ENCODE measurements at places on chromosomes 3 and 15.
A peak's percentile ranks its signal among the peaks of the same experiment; 100 is the strongest.

DNA sequence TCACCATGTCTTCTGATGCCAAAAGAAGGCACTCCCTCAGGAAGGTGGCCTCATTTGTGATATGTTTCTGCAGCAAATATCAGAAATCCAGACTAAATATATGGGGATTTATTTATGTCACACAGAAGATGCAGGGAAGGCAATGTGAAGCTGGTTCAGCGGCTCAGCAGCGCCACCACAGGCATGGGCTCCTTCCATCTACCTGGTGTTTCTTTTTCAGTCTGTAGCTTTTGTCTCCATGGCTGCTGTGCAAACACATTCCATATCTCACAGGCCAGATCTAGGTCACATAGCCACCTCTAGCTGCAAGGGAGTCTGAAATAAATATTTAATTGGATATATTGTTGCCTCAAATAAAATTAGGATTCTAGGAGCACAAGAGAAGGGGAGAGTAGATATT is 502.1 kb upstream of the IL12A start:
- DNase-seq, result peak; percentile 19

- peak; percentile 87 for DNase-seq
These were observed 152.3 kb downstream of the IGF1R start for GRCh38 chr15:98800437-98801233.

DNA sequence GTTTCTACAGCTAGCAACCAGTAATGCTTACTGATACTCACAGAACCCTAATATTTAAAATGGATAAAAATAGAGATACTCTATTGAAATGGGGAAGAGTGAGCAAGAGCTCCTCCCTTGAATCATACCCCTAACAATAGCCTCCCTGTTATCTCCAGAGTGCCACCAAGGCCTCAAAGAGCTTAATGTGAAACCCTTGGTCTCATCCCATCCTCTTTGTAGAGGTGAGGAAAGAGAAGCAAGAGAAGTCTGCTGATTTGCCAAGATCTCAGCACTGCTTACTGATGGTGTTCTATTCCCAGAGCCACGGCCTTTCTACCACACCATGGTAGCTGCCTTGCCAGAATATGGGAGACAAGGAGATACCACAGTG is 463.4 kb upstream of the PROK2 start:
- no peak for DNase-seq

GRCh38 chr15:73985101-73985873 is 6.8 kb downstream of the STOML1 start:
- DNase-seq, result peak; percentile 78

GRCh38 chr15:79341396-79341795 is 30.5 kb downstream of the TMED3 start:
- no peak for DNase-seq

DNA sequence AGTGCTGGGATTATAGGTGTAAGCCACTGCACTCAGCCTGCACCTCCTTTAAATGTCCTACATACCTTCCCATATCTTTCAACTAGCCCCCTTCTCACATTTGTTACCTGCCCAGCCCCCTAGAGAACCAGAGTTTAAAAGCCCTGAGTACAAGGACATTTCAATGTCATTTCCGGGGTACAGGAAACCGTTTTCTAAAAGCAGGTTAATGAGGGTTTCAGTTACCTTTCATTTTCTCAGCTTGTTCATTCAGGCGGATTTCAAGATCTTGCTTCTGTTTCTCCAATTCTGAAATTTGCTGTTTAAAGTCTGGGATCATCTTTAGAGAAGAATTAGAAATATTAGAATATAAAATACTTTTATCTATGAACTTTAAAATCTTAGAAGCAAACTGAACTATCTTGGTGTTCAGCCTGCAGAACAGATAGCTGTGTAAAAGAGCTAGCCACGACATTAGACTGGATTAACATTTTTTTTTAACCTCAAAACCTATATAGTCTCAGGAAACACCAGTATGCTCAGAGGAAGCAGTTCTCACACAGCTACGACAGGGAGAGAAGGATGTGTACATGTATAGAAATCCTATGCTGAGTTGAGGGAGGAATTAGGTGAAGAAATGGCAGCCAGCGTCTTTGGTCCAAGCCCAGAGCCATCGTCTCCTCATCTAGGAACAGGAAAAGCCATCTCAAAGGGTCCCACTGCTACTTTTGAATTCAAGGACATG is 29.9 kb upstream of the GNB5 start:
- no peak for DNase-seq

DNA sequence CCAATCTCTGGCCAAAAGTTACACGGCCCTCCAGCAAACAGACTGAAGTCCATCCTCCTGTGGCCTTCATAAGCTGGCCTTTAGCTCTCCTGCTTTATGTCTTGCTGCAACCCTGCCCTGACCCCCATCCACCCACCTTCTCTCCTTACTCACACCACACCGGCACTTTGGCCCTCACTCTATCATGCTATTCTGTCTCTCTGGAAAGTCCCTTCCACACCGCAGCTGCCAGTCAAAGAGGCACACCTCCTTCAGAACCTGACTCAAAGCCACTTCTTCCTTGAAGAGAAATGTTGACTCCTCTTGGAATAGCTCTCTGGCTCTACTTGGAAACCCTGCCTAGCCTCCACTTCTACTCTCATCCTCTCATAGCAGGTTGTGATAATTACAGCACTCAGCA is 4.5 kb downstream of the GPR156 start:
- no peak for DNase-seq

DNA sequence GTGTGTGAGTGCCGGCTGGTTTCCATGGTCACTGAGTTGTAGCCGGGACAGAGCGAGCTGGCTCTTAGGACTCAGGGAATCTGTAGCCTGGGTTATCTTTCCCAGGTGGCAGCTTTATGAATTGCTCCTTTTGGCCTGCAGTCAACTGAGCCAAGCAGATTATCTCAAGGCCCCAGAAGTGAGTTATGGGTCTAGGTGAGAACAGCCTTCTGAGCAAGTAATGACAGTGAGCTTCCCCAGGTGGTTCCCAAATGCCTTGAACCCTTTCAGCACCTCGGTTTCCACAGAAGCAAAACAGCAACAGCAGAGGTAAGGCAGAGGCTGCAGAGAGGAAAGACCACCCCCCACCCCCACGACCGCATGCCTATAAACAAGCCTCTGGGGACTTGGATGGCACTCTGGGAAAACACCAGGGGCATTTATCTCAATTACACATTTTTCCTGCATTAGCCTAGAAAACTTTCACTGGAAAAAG is 56.7 kb upstream of the DGKG start:
- no peak for DNase-seq

DNA sequence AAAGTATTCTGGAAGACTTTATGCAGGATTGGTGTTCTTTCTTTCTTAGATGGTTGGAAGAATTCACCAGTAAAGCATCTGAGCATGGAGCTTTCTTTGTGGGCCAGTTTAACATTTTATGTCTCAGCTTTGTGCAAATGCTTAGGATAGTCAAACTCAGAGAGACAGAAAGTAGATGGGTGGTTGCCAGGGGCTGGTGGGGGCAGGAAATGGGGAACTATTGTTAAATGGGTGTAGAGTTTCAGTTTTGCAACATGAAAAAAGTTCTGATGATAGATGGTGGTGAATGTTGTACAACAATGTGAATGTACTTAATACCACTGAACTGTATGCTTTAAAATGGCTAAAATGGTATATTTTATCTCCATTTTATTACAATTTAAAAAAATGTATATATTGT is 24.8 kb downstream of the SPCS1 start:
- DNase-seq, result no peak

DNA sequence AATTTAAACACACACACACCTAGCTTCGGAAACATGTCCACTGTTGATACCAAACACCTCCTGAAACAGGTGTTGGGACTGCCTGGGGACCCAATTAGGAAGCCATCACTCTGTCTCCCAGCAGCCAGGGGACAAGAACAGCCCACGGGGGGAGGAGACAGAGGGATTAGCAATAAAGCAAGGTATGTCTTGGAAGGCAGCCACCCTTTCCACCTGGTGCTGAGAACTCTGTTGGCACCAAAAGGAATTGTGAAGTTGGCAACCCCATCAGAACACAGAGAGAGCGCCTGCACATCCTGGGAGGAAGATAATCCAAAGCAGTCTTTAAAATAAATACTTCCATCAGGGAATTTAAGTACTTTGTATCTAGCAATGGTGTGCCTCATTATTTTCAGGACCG is 111.0 kb downstream of the ADAMTS17 start:
- no peak for DNase-seq

DNA sequence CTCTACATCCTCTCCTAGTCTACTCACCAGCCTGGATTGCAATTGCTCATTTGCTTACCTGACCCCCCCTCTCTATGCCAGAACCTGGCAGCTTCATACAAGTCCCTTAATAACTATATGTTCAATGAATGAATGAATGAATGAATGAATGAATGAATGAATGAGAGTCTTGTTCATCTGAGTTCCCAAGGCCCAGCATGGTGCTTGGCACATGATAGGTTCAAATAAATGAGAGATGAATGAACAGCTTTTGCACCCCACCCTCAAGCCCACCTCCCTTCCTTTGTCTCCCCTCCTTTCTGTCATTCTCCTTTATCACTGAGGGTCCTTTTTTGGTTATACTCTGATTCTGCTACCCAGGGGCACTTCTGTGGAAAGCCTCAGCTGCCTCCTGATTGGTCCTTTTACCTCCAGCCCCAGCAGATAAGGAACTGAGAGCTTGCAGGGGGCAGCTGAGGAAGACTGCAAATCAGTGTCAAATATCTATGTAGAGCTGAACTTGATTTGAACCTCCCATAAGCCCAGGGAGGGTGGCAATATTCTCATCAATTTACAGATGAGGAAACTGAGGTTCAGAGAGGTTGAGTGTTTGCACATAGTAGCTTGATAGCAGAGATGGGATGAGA is 54.1 kb upstream of the CHRNB4 start:
- DNase-seq, result no peak

DNA sequence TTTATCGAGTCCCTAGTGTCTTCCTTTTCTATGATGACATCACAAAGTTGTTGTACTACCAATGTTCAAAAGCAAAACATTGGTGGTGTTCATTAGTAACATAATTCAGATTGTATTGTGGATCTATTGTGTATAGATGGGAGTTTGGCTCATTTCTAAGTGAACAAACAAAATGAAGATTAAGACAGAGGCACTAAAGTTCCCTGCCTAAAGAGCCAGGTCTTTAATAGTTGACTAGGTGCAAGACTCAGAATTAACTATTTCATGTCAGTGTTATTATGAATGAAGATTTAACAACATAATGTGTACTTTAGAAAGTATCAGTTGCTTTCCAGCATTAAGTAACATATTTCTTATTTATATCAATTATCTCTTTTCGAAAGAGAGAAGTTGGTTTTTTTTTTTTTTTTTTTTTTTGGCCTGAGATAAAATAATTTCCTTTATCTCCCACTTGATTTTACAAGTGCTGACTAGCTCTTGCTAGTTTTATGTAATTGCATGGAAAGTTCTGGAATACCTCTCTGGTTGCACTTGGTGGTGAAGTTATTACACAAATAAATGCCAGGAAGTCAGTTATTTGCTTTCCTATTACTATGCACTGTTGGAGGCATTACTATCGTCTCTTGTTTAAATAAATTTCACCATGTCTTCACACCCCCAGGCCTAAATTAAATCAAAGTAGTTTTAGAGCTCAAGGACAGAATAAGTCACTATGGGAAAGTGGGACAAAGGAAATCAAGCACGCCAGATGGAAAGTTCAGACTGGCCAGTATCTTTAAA is 48.7 kb downstream of the NAALADL2 start:
- no peak for DNase-seq

DNA sequence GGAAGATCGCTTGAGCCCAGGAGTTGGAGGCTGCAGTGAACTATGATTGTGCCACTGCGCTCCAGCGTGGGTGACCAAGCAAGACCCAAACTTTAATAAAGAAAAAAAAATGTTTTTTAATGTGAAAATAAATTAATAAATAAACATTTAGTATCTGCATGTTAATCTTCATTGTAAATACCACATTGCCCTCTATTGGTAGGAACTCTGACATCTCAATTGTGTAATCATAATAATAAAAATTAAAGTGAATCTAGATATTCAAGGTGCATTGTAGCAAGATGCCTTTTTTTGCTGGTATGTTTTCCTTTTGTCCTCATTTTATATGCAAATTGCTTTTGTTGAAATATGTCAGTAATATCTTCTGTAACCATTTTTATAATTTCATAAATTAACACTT is 95.0 kb upstream of the LIMD1 start:
- DNase-seq, result peak; percentile 66

- peak; percentile 25 for DNase-seq
These were observed 501.5 kb upstream of the THBS1 start for GRCh38 chr15:39079296-39079847.

GRCh38 chr3:111747490-111747889 is 111.6 kb upstream of the PHLDB2 start:
- DNase-seq, result peak; percentile 50

DNA sequence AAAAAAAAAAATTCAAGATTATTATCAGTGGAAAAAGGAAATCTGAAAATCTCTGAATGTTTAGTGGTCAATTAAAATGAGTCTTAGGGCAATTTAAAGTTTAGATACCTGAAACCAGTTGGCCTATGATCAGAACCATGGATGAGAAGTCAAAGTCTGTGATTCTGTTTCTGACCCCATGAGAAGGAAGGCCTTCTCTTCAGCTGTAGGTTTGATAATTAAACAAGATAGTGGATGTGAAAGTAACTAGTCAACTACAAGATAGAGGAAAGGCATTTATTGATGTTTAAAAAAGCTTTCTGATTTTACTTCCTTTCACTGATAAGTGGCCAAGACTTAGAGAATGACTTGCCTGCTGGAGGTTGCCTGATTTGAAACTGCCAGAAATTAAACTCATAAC is 8.7 kb downstream of the PLS1 start:
- DNase-seq, result no peak

DNA sequence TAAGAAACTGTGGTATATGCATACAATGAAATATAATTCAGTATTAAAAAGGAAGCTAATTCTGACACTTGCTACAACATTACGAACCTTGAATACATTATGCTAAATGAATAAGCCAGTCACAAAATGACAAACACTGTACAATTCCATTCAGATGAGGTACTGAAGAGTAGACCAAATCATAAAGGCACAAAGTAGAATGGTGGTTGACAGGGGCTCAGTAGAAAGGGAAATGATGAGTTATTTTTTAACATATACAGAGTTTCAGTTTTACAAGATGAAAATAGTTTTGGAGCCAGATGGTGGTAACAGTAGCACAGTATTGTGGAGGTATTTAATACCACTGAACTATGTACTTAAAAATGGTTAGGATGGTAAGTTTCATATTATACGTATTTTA is 254.6 kb upstream of the RBMS3 start:
- no peak for DNase-seq

DNA sequence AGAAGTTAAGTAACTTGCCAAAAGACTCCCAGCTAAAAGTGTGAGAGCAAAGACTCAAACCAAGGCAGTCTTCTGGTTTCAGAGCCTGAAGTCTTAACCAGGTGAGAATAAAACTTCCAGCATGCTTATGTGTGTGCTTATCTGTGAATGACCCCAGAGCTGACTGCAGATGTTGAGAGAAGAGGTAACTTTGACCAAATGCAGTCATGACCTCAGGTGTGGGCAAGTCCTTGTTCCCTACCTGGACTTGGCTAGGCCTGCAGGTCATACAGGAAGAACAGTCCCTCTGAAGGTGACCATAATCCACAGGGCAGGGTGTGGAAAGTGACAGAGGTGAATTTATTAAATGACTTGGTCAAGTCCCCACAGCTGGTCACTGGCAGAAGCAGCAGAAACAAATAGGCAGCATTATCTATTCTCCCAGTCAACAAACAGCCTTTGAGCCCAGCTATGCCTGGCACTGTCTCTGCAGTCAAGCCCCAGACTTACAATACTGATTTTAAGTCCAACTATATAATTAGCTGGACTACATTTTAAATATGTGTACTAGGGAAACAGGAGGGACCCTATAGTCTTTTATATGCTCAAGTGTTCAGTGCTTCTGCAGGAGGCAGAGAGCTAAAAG is 3.0 kb upstream of the CPEB1 start:
- no peak for DNase-seq
